Left colon (tissue), 2 donors: ENCODE measurements at places on chromosomes 1 and 21.
A peak's percentile ranks its signal among the peaks of the same experiment; 100 is the strongest.

DNA sequence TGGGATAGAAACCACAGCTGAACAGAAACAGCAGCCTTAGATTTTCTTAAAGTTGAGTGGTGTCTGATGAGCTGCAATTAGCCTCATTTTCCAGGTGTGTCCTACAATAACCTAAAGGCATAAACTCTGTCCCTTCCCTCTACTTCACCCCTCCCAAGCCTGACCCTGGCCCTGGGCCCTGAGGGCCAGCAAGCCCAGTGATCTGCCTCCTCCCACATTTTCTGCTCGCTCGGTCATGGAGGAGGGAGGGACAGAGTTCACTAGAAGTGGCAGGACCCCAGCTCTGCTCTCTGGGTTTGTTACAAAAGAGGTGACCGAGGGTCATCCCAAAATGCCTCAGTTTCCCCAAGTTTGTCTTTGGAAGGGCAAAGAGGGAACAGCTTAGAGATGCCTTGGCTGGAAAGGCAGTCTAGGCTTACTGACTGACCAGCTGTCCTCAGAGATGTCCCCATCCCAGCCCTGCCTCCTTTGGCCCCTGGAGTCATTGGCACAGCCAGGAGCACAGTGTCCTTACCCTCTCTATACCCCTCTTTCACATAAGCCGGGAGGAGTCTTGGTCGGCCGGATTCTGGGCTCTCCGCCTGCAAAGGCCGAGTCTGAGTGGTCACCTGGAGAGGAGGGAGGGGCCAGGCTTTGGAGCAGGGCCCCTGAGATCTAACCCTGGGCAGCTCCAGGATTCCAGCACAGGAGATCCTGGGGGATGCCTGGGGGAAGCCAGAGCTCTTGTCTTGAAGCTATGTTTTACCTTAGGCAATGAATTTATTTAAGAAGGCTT lies 172.7 kb downstream of the PTPRU start:
- no peak for DNase-seq

DNA sequence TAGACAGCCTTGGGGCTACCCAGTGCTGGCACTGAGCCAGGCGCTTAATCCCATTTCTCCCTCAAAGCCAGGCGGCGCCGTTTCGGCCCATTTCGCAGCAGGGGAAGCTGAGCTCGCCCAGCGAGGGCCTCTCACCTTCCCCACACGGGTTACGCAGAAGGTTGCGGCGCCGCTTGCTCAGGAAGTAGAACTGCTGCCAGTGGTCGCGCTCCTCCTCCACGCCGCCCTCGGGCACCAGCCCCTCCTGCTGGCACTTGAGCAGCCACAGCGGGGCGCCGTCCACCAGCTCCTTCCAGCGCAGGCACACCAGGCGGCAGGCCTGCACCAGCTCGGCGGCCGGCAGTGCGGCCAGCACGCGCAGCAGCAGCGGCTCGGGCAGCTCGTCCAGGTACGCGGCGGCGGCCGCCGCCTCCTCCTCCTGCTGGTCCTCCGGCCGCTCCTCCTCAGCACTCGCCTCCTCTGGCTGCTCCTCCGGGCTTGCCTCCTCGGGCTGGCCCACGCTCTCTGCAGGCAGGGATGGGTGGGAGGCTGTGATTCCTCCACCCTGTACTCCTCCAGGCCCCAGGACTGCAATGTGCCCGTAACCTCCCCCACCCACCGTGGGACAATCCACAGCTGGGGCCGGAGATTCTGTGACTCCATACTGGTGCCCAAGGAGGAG lies 3.8 kb downstream of the FBXO2 start:
- peak; percentile 87 for DNase-seq

DNA sequence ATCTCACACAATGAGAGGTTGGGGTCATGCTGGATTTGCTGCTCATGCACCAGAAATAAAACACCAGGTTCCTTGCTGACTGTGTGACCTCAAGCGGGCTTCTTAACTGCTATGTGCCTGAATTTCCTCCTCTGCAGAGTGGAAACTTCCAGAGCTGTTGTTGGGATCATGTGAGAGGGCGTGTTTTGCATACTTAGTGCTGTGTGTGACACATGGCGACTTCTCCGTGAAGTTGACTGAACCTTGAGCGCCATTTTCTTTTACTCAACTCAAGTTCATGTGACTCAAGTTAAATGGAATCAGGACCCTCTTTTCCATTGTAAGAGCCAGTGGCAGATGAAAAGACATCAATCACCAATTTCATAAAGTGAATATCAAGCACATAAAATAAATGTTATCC lies 224.0 kb downstream of the KIF26B start:
- DNase-seq, result no peak

GRCh38 chr1:101128211-101128727 lies 102.7 kb upstream of the DPH5 start:
- no peak for DNase-seq

GRCh38 chr1:243585982-243586381 lies 264.1 kb downstream of the AKT3 start:
- no peak for DNase-seq

DNA sequence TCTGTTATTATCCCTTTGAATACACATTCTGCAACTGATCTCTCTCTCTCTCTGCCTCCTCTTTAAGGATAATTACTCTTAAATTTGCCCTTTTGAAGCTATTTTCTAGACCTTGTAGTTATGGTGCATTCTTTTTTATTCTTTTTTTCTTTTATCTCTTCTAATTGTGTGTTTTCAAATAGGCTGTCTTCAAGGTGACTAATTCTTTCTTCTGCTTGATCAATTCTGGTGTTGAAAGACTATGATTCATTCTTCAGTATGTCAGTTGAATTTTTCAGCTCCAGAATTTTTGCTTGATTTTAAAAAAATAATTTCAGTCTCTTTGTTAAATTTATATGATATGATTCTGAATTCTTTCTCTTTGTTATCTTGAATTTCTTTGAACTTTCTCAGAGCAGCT lies 95.6 kb upstream of the GPR52 start:
- no peak for DNase-seq

- no peak for DNase-seq
These were observed 134.0 kb downstream of the FAM78B start for GRCh38 chr1:166032572-166033371.
